ENCODE measurements at places on chromosomes 16 and 17.
A peak's percentile ranks its signal among the peaks of the same experiment; 100 is the strongest.

- DNase-seq: no peak
These were observed 25.1 kb upstream of the RMI2 start for GRCh38 chr16:11320170-11320569.

GRCh38 chr16:85134076-85134788 is 22.0 kb upstream of the CIBAR2 start:
- DNase-seq: no peak

DNA sequence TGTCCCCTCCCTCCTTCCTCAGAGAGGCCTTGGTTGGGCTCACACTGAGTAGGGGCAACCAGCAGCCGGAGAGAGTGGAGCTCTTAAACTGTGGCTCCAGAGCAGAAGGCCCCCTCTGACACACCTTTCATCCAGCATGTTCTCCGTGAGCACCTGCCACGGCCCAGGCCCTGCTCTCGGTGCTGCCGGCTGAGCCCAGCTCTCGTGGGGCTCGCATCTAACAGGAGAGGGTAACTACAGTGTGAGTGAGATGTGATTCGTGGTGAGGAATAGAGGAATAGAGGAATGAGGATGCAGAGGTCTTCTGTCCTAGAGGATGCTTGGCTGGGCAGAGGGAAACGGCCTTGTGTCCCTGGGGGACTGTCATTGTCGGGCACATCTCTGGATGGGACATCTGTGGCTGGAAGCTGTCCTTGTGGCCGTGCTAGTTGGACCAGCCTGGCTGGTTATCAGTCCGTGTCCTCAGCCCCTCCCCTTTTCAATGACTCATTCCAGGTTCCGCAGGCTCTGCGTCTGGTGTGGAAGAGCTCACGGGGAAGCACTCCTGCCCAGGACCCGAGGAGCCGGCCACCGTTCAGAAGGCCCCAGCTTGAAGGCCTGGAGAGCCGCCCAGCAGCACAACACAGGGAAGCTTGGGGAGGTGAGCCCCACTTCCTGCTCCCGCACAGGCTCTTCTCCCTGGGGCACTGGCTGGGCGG is 11.9 kb upstream of the DNASE1 start:
- DNase-seq: no peak

DNA sequence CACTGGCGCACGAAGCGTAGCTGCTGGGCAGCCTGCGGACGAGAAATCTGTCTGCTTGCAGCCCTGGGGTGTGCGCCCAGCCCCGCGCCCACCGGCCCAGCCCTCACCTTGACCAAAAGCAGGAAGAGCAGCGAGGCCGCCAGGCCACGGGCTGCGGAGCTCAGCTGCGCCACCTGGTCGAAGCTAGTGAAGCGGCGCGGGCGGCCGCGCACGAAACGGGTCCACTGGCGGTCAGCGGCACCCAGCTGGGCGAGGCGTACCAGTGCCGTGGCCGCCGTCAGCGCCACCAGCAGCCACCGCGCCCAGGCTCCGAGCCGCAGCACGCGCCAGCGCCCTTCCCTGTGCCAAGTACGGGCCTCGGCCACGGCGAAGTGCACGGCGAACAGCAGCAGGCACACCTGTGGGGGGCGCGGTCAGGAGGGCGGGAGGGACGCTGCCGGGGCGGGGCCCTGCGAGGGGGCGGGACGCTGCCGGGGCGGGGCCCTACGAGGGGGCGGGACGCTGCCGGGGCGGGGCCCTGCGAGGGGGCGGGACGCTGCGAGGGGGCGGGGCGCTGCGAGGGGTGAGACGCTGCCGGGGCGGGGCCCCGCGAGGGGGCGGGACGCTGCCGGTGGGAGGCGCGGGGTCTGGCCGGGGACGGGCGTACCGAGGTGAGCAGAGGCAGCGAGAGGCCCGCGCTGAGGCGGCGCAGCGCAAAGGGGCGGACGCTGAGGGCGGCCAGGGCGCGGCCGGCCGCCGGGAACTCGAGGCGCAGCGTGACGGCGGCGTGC is 43.2 kb downstream of the TSC2 start:
- no peak for DNase-seq

DNA sequence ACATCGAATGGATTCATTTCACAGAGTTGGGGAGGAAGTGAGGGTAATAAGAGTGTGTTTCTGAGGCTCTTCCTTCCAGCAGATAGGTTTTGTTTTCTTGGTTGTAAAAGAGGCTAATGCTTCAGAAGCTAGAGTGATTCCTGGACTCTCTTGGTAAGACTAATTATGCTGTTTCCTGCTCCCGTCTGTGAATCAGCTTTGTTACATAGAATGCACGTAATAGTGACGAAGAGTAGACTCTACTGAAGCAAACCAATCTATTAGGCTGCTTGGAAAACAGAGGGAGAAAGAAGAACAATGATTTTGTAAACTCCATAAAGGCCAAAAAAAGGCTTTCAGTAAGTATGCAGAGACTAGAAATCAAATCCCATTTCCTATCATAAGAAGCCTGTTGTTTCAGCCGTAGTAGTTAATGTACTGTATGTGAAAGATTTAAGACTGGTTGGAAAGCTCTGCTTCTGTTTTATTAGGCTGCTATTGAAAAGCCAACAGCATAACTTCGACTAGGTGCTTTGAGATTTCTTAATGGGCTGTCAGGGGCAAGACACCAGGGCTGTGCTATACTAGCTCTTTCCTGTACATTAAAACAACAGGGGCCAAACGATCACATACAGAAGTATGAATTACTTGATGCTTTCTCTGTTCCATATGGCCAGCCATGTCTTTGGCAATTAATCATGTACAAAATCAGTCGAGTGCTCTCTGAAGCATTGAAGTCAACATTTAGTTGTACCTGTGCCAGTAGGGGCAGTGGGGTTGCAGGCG is 219.0 kb downstream of the FTO start:
- DNase-seq: no peak

DNA sequence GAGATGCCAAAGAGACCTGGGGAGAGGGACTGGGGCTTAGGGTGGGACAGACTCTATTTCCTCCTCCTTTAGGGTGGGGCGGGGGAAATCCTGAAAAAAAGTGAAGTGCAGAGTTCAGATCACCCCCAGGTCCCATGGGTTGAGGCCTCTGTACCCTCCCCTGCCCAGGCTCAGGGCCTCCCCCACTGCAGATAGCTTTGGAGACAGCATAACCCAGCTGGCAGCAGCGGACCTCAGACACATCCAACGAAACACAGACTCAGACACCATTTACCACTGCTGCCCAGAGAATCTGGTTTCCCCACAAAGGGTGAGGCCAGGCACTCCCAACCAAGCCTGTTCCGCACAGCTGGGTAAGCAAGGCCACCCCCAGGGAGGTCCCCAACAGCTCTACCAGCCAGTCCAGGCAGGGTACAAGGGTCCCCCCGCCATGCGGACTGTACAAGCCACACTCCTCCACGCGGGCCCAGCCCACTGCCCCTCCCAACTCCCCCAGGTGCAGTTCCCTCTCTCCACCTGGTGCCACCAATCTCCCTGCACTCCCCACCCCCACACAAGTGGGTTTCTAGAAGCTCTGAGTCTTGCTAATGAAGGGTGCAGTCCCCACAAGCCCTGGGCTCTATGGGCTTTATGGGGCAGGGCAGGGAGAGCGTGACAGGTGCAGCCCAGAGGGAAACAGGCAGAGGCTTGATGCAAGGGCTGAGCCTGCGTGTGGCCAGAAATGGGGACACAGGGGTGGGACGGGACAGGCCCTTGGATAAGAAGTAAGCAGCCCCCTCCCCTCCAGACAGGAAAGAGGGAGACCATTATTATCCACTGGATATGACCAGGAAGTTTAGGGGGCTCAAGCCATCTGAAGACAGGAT is 8.9 kb downstream of the RHBDF2 start:
- DNase-seq: no peak

DNA sequence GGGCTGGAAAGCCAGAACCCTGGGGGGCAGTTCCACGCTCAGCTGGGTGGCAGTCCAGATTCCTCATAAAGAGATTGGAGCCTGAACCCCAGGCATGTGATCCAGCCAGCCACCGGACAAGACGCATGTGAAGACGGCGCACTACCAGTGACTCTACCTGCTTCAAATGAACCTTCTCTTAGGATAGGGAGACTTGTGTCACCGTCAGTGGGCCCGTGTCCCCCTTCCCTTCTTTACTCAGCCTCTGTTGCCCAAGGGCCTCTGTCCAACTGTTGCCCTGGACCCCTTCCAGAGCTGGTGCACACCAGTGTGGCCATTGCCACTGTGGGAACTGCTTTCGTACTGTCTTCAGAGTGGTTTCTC is 18.2 kb downstream of the CLUAP1 start:
- no peak for DNase-seq

DNA sequence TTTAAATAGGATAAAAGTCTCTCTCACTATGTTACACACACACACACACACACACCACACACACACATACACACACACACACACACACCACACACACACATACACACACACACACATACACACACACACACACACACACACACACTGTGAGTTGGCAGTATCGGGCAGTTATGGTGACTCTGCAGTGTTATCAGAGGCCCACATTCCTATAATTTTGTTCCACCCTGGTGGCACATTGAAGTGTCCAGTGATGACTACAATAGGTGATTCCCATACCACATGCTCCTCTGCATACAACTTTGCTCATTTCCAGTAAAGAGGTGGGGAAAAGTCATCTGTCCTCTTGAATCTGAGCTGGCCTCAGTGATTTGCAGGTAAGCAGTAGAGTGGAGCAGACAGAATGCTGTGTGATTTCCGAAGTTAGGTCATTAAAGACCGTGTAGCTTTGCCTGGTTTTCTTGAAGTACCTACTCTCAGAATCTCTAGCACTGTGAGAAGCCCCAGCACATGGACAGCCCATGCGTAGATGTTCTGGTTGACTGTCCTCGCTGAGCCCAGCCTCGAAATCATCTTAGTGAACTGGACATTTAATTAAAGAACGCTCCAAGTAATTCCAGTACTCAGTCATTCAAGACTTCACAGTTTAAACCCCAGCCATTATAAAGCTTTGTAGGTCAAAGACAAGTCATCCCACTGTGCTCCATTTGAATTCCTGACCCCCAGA is 836.6 kb upstream of the SOX9 start:
- DNase-seq: no peak

- DNase-seq: no peak
These were observed 19.9 kb downstream of the DHRS7C start for GRCh38 chr17:9771465-9771864.

- no peak for DNase-seq
These were observed 641 bp downstream of the SBK1 start for GRCh38 chr16:28292731-28293600.

- DNase-seq: no peak
These were observed 19.5 kb downstream of the CDH11 start for GRCh38 chr16:65102326-65102725.

GRCh38 chr16:51053775-51054174 is 97.3 kb downstream of the SALL1 start:
- DNase-seq: no peak

DNA sequence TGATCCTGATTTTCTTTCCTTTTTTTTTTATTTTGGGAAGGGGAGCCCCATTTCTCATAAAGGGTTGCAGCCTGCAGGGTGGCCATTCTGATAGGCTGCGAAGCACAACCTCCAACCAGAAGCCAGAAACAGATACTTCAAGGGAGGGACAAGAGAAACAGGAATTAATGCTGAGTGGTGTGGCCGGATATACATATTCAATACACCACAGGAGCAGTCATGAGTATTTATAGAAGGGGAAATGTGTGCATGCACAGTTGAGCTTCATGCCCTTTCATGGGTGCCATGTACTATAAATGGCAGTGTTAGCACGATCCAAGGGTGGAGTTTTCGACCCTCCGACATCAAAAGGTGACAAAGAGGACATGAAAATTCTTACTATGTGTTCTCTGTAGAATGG is 320.8 kb downstream of the CBLN1 start:
- DNase-seq: no peak

- DNase-seq: no peak
These were observed 40.4 kb downstream of the MMD start for GRCh38 chr17:55381017-55381770.

- no peak for DNase-seq
These were observed 180.2 kb downstream of the CCT6B start for GRCh38 chr17:34781071-34781470.

DNA sequence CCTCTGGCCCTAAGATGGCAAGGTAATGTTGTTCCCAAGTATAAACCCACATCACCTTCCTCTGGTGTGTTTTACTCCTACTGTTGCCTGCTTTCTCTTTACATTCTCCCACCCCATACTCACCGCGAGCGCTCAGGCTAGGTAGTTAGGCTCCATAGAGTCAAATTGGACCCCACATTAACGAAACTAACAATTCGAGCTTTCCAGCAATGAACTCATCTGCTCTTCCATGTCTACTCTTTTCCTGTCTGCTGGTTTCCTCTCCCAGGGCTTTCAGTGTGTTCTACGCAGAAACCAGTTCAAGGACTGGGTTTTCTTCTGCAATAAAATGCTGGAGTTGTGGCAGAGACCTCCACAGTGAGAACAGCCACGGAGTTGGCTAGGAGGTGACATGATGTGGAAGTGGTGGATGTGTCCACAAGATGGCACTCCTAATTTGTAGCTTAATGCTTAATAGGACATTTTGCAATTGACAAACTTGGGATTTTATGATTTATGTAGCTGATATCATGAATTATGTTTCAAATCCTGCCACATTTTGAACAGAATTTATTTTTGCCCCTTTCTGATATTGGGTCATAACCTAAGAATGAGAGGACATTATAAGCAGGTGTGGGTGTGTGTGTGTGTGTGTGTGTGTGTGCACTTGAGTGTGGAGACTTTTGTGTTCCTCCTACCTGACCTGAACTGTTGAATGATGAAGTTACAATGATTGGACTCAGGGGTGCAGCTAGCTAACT is 2.2 kb upstream of the UQCRC2 start:
- peak; percentile 16 for DNase-seq

DNA sequence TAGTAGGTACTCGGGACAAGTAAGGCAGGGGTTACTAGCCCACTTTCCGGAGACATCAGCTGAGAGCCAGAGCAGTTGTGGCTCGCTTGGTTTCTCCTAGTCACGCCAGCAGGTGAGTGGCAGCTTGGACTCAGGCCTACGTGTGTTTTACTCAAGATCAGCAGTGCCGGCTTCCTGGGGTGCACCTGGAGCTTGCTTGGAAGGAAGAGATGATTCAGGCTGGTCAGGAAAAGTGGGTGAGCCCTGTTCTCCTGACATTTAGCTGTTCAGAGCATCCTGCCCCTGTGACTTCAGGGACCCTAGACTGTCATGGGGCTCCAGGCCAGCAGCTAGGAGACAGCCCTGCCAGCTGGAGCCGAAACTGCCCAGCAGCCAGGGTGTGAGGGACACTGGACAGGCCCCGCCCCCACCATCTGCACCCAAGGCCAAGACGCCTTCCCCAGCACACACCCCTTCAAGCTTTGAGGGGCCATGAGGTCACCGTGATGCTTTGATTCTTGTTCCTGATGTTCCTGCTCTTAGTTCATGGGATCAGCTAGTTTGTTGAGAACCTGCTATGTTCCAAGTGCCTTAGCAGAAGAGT is 238.0 kb upstream of the CIBAR2 start:
- no peak for DNase-seq

GRCh38 chr17:9981344-9981915 is 76.4 kb upstream of the RCVRN start:
- DNase-seq: no peak

GRCh38 chr17:77827039-77827438 is 131.5 kb upstream of the TNRC6C start:
- DNase-seq: no peak

GRCh38 chr16:29903590-29903989 is 3.3 kb downstream of the ASPHD1 start:
- no peak for DNase-seq

- peak; percentile 72 for DNase-seq
These were observed at the start of the genes ARSG and SLC16A6 for GRCh38 chr17:68290955-68291835. ARSG (plus strand) TSS chr17:68291495; CDS start chr17:68307494, 15,999 bp downstream. SLC16A6 (minus strand) TSS chr17:68291127; CDS start chr17:68278320, 12,807 bp downstream.
